ENCODE measurements at places on chromosomes 2 and 18. TPM values are rescaled to one million over a fixed set of nuclear protein-coding genes. Genes with fewer than 3 reads are reported as not detected.

Gene DQX1
- total RNA-seq, result 4.2 TPM

Gene NT5C1B
- not detected for total RNA-seq

Gene KYNU
- total RNA-seq, result 1.7 TPM

Gene OTOS
- not detected for total RNA-seq

Gene SPHKAP
- total RNA-seq, result not detected
